ENCODE measurements at places on chromosomes 12 and 14.

- no peak for DNase-seq
These were observed 73.0 kb upstream of the ATF1 start for GRCh38 chr12:50690925-50691324.

GRCh38 chr12:118059341-118060191 is 1.4 kb downstream of the WSB2 start:
- DNase-seq: no peak

- DNase-seq: no peak
These were observed 766 bp downstream of the RERG start for GRCh38 chr12:15220451-15220850.

GRCh38 chr12:45490232-45490881 is 239.1 kb upstream of the ARID2 start:
- DNase-seq: no peak

DNA sequence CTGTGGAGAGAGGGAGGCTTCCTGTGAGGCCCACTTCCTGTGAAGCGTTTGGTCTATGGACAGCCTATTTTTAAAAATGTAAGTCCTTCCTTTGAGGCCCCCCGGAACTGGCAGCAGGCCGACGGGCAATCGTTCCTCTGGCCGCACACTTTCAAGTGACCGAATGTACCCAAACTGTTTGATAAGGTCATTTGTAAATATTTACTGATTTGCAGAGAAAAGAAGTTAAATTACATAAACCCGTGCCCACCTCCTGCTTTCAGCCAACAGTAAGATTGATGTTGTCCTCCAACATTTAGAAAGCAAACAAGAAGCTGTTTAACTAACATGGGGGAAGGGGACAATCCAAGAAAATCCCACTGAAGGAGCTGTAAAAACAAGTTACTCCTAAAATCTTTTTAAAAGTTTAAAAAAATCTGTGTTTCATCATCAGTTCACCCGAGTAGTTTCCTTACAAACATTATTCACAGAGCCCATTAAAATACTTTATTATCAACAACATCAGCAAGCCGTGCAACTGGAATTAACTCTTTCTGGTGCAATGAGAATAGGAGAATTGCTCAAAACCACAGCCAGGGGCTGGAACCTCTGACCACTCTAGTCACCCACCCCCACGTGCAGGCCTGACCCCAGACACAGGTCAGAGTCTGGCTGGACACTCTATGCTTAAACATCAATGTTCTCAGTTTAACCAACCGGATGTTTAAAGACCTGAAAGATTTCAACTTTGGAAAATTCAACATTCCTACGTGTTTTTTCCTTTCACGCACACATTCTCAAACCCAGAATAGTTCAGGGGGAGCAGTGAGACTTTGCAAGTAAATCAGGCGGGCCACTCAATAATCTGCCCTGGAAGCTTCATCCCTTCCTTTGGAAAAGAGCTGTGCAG is 65.3 kb downstream of the FOXN3 start:
- DNase-seq: no peak
